Stimulated activated CD4-positive, alpha-beta T cell treated with anti-CD3 and anti-CD28 coated beads, Interleukin-4, amount 100 ng/mL, for 1 hour (primary cell): ENCODE measurements at places on chromosomes 12 and 14.
A peak's percentile ranks its signal among the peaks of the same experiment; 100 is the strongest.

GRCh38 chr14:66432334-66432733, 53.8 kb upstream of the CCDC196 start:
- DNase-seq, result no peak

GRCh38 chr12:6963791-6964413, 6.6 kb downstream of the PHB2 start:
- no peak for DNase-seq

- DNase-seq, result no peak
These were observed 397 bp upstream of the BORCS5 start for GRCh38 chr12:12356467-12356895.

GRCh38 chr12:113103756-113104450, 31.7 kb downstream of the RASAL1 start:
- DNase-seq, result peak; percentile 69

- no peak for DNase-seq
These were observed 32.2 kb upstream of the PLXNC1 start for GRCh38 chr12:94116191-94116590.

DNA sequence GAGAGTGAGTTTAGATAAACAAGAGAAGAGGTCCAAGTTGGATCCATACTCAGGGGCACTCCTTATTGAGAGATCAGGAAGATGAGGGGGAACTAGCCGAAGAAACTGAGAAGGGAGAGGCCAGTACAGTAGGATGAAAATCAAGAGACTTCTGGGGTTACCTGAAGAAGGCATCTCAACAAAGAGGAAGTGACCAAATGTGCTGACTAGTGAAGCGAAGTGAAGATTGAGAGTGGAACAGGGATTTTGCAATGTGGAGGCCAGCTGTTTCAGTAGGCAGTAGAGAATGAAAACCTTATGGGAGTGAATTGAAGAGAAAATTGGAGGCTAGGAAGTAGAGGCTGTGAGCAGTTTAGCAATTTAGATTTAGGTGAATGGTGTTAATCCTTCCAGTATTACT, 153.0 kb downstream of the SYNE2 start:
- no peak for DNase-seq

DNA sequence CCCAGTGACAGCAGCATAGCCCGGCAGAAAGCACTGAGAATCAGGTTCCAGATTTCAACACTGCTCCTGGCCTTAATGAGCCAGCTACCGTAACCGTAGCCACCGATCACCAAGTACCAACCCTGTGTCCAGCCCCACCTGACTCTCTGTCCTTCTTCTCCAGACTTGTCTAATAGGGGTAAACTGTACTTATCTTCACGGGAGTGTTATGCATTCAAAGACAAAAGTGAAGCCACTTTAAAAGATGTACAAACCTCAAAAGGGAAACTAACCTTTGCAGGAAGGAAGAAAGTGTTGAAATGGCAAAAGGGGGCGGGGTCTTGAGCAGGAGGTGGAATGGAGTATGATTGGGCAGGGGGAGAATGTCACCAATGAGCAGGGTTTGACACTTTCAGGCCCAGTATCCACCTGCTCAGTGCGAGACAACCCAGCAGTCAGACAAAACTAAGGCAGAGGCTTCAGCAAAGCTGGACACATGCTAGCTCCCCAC, 226.1 kb downstream of the CHST11 start:
- peak; percentile 67 for DNase-seq

DNA sequence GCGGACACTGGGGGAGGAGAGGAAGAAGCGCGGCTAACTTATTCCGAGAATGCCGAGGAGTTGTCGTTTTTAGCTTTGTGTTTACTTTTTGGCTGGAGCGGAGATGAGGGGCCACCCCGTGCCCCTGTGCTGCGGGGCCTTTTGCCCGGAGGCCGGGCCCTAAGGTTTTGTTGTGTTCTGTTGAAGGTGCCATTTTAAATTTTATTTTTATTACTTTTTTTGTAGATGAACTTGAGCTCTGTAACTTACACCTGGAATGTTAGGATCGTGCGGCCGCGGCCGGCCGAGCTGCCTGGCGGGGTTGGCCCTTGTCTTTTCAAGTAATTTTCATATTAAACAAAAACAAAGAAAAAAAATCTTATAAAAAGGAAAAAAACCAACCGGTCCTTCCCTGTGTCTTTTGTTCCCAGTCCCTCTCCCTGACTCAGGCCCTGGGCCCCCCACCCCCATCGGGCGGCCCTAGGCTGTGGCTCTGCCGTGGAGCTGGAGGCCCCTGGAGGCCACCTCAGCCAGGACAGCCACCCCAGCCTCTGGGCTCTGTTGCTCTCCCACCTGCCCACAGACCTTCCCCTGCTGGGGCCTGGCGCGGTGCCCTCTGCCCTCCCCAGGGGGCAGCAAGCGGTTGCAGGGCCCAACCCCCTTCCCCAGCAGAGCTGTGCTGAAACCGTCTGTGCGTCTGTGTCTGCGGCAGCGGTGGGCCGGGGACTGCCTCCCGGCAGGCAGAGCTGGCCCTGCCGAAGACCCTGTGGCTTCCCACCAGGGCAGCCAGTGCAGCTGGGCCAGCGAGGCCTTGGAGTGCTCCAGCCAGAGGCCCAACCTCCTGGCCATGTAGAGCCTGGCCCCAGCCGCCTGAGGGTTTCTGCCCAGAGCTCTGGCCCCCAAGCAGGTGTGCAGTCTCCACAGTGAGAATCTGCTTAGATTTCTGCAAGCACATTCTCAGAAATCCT, 4.0 kb upstream of the CRIP2 start:
- no peak for DNase-seq

GRCh38 chr12:13537623-13538022, 341.1 kb downstream of the EMP1 start:
- no peak for DNase-seq

GRCh38 chr14:68981539-68981976, 2.5 kb upstream of the ACTN1 start:
- DNase-seq, result no peak

DNA sequence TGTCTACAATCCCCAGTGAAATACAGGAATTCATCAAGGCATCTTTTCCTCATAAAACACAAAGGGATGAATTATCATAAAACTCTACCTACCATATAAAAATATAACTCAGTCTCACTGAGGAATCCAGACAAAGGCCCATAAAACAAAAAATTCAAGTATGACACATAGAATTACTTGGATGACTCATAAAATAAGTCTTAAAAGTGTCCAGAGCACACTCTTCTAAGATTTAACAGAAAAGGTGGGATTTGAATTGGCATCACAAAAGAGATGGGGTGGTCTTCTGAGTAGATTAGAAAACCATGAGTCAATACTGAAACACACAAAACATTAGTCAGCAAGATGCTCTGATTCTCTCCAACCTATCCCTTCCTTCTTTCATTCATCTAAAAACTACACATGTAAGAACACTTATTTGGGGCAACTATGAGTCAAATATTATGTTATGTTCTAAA, 202.7 kb upstream of the GARIN6 start:
- no peak for DNase-seq

DNA sequence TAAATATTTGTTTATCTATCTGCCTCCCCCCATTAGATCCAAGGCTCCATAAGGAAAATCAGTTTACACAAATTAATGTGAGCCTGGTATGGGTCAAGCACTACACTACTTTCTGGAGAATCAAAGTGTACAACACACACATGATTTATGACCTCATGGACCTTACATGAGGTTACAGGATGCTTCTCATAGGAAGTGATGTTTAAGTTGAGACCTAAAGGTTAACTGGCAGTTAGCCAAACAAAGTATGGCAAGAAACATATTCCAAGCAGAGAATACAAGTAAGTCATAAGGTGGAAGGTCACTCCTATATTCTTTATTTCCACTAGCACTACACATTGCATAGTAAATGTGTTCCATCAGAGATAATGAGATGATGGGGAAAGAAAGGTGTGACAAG, 39.2 kb downstream of the OSBPL8 start:
- DNase-seq, result no peak

DNA sequence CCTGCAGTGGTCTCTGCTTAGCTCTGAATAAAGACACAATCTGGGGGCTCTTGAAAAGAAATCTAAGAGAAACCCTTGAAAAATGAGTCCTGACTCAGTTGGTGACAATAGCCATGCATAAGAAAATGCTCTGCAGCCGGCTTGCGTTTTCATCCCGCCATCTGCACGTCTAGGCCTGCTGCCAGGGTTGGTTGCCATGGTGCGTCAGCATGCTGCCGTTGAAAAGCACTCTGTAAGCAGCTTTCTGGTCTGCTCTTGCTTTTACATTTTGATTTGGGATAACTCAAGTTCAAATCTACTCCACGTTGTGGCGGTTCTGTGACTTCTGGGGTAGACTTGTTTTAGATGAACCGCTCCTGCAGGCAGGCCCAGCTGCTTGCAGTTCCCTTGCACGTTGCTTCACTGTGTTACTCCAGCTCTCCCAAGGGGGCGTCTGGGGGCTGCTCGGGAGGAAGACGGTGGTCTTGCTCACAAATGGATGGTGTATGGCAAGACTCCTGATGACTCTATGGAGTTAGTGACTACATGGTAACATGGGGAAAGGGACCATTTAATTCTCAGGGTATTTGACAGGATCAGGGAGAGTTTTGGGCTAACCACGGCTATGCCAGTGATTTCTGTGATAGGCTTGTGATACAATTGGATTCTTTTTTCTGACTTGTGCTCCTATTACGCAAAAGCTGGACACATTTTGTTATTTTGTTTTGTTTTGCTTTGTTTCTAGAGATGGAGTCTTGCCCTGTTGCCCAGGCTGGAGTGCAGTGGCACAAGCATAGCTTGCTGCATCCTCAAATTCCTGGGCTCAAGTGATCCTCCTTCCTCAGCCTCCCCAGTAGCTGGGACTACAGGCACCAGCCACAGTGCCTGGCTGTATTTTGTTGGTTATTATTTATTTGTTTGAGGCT, 15.8 kb downstream of the WNT5B start:
- DNase-seq, result no peak
